ENCODE measurements at places on chromosomes 5 and 9.

DNA sequence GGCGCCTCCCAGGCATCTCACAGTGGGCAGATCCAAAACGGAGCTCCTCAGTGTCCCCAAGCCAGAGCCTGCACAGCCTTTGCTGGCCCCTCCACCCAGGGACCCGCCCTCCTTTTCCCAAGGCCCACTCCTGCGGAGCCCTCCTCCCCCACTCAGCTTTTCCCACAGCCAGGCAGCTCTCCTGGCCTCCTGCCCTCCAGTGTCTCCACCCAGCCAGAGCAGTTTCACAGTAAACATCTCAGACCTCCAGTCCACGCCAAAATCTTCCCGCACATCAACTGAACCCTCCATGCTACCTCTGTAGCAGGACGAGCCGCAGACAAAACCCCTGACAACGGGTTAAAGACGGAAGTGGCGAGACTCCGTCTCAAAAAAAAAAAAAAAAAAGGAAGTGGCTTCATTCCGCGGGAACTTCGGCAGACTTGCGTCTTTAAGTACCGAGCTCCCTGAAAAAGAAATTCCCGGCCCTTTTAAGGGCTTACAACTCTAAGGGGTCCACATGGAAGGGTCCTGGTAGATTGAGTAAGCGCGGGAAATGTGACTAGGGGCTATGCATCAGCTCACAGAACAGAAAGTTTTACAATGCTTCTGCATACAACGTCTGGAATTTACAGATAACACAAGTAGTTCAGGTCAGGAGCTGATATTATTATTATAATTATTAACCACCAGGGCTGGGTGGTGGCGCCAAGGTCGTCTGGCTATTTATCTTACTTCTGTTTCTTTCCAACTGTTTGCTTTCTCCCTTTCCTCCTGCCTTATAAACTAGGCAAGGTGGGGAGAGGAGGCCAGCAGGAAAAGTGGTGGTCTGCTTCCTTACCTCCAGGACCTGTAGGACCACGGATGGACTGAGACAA is 11.4 kb upstream of the GRIN1 start:
- DNase-seq = no peak

DNA sequence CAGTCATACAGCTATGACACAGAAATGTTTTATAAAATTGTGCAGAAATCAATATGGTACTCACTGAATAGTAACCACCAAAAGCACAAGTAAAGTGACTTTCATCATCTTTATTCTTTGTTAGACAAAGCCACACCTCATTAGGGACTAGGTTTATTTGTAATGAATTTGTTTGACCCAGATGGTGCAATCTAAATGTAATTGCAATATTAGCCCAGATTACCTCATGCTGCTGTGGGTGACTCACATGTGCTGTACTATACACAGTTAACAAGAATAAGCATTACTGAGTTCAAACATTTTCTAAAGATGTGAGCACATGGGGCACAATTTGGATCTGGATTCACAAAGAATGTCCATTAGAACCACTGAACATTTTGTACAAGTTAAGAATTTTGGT is 759.3 kb upstream of the TYRP1 start:
- DNase-seq = no peak

GRCh38 chr5:139745132-139745799 is 50.3 kb upstream of the PSD2 start:
- DNase-seq = no peak

- no peak for DNase-seq
Measured at GRCh38 chr5:115758356-115758755, 58.1 kb downstream of the CDO1 start.

- no peak for DNase-seq
Measured at GRCh38 chr5:74465724-74466123, 174.8 kb downstream of the ENC1 start.

GRCh38 chr9:69773258-69773657 is 13.4 kb upstream of the PTAR1 start:
- no peak for DNase-seq

GRCh38 chr5:180809403-180810209 is 7.0 kb upstream of the MGAT1 start:
- DNase-seq = peak; percentile 91

- DNase-seq = peak; percentile 19
Measured at GRCh38 chr9:107425101-107426025, 64.2 kb downstream of the KLF4 start.

- DNase-seq = no peak
Measured at GRCh38 chr5:109931049-109931780, 241.5 kb downstream of the MAN2A1 start.

GRCh38 chr5:125376059-125376641 is 629.7 kb upstream of the ZNF608 start:
- no peak for DNase-seq

- DNase-seq = no peak
Measured at GRCh38 chr9:35811381-35812024, 559 bp downstream of the SPAG8 start.

DNA sequence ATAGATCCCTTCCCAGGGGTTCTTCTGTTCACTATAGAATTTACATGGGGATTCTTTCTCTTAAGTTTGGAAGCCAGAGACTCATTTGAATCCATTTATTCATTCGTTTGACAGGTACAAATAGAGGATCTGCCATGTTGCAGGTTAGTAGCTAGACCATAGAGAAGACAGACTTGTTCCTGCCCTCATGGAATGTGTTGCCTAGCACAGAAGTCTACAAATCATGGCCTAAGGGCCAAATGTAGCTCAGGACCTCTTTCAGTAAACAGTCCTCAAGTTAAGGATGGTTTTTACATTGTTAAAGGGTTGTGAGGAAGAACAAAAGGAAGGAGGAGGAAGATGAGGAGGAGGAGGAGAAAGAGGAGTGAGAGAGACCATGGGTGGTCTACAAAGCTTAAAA is 114.7 kb upstream of the SLC44A1 start:
- no peak for DNase-seq

DNA sequence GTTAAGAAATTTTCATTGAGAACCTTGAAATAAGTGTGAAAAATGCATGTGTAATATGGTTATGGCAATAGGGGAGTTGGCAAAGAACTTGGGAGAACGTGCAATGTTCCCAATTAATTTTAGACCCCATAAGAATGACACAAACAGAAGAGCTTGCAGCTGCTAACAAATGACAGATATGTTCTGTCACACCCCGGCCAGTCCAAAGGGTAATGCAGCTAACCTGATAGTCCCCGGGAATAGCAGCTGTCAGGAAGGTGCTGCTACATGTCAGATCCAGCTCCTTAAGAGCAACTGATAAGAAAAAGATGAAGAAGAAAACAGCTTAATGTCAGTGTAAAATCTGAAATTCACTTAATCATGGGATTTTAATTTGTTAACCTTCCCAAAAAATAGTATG is 30.4 kb downstream of the SEMA5A start:
- no peak for DNase-seq
